Breast epithelium (tissue), 4 donors: ENCODE measurements at places on chromosomes 5 and 9. TPM values are rescaled to one million over a fixed set of nuclear protein-coding genes. Genes with fewer than 3 reads are reported as not detected.

DNA sequence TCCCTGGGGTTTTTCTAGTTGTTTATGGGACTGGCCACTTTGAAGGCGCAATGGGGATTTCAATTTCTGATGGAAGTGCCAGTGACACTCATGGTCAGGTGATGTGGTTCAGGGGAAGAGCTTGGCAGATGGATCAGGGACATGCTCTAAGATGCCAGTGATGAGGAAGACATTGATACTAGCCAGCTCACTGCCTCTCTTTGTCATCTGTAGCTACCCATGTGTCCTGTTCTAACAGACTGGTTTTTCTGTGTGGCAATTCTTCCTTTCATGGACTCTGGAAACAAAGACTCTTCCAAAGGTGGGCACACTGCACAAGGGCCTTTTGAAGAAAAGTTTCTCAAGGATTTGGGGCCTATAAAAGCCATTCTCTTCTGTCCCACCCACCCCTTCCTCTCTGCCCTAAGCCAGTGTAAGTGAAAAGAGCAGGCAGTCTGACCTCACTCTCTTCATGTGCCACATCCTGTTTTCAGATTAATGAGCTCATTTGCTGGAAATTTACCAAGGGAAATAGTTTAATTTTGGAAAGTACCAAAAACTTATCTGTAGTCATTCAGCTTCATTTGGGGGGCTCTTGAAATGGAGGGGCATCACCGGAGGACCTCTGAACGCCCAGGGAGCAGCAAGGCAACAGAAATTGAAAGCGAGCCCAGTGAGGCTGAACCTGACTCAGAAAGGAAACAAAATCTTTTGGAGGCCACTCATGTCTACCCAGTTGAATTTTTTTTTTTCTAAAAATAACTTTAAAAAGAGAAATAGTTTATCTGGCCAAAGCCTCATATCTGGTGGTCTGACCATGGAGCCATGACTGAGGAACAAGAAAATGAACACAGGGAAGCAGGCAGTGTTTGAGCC lies 4.9 kb upstream of the TRAF1 start:
- no peak for DNase-seq

- DNase-seq: peak; percentile 68
Measured at GRCh38 chr9:33620738-33621439, 96.8 kb downstream of the ANKRD18B start.

- DNase-seq: no peak
Measured at GRCh38 chr9:88544245-88544644, 9.3 kb downstream of the NXNL2 start.

DNA sequence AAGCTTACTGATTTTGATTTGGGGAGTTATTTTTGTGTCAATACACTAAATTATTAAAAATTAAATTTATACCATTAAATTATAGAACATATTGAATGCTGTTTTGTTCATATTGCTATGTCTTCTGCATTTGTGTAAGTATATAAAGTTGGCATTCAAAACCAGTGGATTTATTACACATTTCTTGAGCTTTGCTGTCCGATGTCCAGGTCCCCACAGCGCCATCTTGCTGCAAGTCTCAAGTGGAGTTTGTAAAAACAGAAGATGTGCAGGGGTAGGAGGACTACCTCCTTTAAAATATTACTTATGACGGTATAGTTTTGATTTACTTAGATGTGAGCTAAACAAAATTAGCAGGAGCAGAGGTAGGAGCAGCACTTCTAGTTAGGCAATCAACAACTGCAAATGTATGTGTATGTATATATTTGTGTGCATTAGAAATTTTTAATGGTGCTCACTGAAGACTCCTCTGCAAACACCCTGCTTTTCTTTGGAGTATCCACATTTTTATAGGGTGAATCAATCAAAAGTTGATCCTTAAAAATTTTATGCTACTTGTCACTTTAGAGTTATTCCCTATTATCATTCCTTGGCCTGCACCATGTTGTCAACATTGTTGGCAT lies 37.4 kb downstream of the CPEB4 start:
- DNase-seq: no peak

GRCh38 chr9:90870621-90871326 lies 69.2 kb downstream of the SYK start:
- no peak for DNase-seq

DNA sequence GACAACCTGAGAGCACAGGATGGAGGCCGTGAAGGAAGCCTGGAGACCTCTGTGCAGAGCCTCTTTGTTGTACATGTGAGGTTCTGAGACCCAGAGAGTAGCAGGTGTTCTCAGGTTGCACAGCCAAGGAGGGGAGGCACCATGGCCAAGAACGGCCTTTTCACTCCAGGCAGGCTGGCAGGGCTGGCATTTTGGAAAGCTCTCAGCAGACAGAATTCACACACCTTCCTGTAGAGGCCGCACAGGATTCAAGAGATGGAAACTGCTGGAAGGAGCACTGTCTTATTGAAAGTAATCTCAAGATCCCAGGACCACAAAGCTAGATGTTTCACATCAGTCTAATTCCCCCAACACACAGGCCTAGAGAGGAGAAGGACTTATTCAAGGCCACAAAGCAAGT lies 52.8 kb upstream of the XPA start:
- DNase-seq: no peak

DNA sequence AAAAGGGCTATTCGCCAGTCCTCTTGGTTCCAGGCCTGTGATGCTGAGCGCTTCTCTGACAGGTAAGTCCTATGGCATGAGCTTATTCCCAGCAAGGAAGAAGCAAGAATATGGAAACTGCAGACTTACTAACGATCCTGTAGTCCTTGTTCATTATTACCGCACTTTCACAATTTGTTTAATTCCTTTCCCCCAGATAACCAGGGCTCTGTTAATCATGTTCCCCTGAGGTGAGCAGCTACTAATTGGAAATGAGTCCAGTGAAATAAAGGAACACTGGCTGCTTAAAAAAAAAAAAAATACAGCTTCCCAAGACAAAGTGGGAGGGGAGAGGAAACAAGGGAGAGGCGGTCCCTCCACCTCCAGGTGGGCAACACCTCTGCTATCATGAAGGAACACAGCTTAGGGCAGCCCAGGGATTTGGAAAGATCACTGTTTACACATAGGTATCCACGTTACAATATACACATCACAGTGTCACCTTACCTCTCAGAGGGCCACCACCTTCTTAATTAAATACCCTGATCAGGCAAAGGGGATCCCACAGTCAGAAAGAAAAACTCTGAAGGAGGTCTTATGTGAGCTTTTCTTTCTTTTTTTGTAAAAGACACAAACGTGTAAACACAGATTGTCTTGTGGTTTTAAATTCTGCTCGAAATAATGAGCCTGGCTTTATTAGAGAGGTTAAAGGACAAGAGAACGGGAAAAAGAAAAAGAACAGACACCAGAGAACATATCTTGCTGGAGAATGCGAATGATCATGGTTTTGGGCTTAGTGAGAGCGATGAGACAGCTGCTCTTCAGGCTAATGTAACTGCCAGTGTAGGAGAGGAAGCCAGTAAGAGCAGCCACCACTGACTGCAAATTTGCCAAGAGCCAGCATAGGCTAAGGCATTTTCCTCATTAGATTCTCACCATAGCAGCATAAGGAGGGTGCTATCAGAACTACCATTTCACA lies 258.6 kb downstream of the CRB2 start:
- no peak for DNase-seq

GRCh38 chr5:14120176-14120575 lies 23.0 kb upstream of the TRIO start:
- no peak for DNase-seq

DNA sequence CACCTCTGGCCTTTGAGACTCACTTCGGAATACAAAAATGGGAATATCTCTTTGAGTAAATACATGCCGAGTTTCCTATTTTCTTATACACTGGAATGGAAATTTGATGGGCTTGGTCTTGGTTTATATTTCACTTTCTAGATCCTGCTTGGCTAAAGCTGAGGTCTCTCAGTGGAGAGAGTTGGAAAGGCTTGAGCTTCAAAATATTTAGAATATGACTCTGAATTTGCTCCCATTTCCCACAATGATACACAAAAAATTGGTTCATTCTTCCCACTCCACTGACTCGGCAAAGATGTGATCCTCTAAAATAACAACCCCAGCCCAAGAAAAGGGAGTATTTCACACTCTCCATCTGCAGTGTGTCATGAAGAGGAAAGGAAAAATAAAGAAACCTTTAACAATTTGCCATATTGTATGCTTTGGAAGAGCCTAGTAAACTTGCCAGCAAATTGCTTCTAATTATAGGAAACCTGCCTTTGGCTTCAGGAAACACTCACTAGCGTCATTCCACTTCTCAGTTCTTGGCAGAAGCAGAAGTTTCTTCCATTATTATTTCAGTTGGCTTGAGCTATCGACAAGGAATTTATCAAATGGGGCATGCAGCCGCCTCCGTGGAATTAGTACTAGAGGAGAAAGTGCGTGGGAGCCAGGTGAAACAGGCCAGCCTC lies 302.9 kb downstream of the NSG2 start:
- DNase-seq: no peak

DNA sequence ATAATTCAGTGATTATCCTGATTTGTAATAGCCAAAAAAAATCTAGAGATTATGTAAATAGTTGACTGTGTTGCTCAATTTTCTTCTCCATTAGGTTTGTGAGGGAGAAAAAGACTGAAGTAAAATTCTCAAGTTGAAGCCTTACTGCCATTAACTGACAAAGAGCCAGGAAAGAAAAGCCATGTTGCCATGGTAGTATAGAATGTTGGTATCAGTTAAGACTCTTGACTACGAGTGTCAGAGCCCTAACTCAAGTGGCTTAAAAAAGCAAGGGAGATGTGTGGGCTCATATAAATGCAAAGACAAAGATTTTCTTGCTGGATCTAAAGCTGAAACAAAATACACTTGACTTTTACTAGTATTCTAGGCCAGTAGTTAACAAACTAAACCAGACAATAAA lies 571.7 kb downstream of the KCTD16 start:
- DNase-seq: no peak

- DNase-seq: no peak
Measured at GRCh38 chr5:61576556-61576955, 244.5 kb downstream of the ZSWIM6 start.

GRCh38 chr5:96896806-96897205 lies 20.5 kb downstream of the ERAP2 start:
- no peak for DNase-seq

The NR2F1-AS1 gene
- total RNA-seq: 17.4 TPM

The SLC4A9 gene
- total RNA-seq: not detected

The CDK7 gene
- total RNA-seq: 28.7 TPM

The NFIB gene
- total RNA-seq: 95.2 TPM

The ROR2 gene
- 10.2 TPM for total RNA-seq

The PIP5KL1 gene
- total RNA-seq: 2.2 TPM

The NEURL1B gene
- total RNA-seq: 9.9 TPM

The CDKN2B-AS1 gene
- total RNA-seq: 3.2 TPM
